ENCODE measurements at places on chromosomes 4 and X.

DNA sequence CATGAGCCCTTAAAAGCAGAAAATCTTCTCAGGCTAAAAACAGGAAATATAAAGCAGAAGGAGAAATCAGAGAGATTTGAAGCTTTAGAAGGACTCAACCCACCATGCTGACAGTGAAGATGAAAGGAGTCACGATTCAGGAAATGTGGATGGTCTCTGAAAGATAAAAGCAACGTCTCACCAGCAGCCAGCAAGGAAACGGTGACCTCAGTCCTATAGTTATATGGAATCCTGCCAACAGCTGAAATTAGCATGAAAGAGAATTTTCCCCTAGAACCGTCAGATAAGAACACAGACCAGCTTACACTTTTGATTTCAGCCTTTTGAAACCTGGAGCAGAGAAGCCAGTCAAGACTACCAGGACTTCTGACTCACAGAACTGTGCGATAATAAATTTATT, 715.7 kb upstream of the HTR2C start:
- no peak for DNase-seq

- no peak for DNase-seq
These were observed 88.3 kb downstream of the ZAR1 start for GRCh38 chr4:48578132-48578968.

GRCh38 chr4:145625677-145626622, 6.8 kb downstream of the MMAA start:
- DNase-seq, result no peak

DNA sequence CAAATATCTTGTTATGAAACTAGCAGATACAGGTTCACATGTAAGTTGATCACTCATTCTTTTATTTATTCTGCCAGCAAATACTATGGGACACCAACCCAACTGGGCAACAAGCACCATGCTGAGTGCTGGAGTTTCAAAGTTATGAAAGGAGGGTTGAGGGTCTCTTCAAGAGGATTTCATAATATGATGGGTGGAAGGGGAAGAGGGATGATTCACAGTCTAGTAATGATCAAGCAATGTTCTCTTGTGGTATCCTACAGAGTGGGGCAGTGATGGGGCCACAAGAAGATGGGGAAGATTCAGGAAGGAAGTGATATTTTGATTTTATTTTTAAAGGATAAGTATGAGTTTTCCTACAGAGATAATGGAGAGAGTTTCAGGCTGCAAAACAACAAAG, 46.2 kb upstream of the TXK start:
- DNase-seq, result no peak

- DNase-seq, result no peak
These were observed 368.9 kb upstream of the CTSO start for GRCh38 chr4:156322592-156322991.

DNA sequence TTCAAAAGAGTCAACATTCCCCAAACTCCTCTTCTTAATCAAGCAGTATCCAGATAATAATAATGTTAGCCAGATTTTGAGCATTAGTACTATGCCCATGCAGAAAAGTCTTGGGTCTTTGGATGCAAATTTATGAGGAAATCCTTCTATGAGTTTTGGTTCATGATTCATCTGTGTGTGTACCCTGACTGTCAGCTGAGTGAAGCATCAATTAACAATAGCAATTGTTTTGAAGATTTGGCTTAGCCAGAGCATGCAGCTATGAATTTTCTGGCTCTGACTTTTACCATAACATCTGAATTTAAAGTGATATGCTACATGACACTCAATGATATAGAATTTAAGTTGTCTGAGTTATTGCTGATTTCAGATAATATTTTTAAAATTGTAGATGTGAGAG, 145.8 kb downstream of the KLHL4 start:
- DNase-seq, result no peak

Data from GM12891 (cell line).